ENCODE measurements at places on chromosomes 3 and 15.
A peak's percentile ranks its signal among the peaks of the same experiment; 100 is the strongest.

DNA sequence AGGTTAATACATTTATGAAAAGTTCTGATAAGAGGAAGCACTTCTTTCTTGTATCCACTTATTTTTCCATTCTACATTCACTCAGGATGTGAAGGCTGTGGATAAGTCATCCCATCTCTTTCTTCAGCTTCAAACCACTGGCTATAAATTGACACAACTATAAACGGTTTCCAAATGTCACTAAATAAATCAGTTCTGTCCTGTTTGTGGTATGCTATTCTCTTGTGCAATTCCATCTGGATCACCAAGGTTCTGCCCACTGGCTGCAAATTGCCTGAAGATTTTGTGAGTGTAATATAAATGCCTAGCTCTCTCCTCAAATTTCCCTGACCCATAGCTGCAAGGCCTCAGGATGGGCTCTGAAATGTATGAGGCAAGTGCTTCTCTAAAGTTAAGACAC is 7.1 kb upstream of the LMOD3 start:
- no peak for DNase-seq

DNA sequence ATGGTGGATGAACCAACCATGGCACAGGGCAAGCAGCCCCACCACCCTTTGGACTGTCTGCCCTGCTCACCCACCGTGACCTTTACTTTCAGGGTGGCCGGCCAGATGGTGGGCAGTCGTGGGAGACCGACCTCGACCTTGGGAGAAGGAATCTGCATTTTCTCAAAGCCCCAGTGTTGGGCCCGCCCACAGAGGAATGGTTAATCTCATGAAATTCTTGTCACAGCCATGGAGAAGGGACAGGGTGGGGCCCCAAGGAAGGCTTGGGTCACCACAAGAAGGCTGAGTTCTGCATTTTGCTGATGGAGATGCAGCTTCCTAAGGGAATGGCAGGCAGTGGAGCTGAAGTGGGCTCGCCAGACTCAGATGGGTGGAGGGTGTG is 2.9 kb downstream of the PLXND1 start:
- no peak for DNase-seq

DNA sequence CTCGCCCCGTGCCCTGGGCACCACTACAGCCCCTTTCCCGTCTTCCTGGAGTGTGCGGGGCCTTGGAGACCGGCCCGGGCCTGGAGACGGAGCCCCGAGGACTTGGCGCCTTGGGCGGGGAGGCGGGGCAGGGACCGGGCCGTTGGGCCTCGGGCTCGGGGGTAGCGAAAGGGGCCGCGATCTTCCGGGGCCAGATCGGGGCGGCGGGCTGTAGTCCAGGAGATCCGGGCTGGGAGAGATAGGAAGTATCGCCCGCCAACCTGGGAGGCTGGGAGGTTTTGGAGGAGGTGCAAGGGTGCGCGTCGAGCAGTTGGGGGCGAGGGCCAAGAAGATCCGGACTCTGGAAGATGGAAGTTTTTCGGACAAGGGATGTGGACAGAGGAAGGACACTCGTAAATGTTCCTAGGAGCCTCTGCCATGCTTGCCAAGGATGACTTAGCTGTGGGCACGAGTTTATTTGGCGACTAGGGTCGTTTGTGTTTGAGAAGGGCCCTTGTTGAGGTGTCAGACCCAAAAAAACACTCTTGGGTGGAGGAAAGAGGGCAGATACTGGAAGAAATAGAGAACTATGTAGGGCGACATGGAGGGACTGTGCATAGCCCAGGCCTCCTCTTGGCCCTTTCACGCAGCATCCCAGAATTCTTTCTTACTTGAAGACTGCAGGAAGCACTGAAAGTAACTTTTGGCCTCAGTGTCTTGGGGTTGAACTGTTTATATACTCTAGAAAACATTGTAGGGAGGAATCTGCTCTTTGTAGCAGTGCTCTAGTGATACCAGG is 712 bp downstream of the RTF1 start:
- DNase-seq = peak; percentile 47

- peak; percentile 7 for DNase-seq
Observed at GRCh38 chr15:94265009-94265408, 33.6 kb downstream of the MCTP2 start.

- DNase-seq = no peak
Observed at GRCh38 chr3:71579326-71579934, 4.1 kb downstream of the FOXP1 start.

DNA sequence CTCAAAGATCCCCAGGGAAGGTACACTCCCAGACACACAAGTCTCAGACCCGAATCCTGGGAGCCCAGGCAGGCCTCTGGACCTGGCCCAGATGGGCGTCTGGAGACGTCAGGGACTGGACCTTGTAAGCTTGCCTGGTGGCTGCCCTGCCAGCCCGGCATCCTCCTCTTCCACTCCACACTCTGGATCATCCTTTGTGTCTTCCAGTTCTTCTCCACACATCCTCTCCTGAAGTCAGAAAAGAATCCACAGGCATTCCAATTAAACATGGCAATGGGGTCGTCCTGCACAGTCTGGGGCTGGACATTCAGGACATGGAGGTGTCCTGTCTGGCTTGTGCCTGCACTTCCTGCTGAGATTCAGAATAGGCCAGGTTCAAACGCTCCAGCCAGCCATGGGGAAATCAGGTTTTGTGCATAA is 208.8 kb upstream of the IGF1R start:
- DNase-seq = no peak

- DNase-seq = peak; percentile 99
Observed at GRCh38 chr3:168095611-168096209, at the start of gene GOLIM4. GOLIM4 (minus strand) TSS chr3:168095924; CDS start chr3:168095285, 639 bp downstream.

All from M059J (cell line).